ENCODE measurements at places on chromosomes 11 and 22.

DNA sequence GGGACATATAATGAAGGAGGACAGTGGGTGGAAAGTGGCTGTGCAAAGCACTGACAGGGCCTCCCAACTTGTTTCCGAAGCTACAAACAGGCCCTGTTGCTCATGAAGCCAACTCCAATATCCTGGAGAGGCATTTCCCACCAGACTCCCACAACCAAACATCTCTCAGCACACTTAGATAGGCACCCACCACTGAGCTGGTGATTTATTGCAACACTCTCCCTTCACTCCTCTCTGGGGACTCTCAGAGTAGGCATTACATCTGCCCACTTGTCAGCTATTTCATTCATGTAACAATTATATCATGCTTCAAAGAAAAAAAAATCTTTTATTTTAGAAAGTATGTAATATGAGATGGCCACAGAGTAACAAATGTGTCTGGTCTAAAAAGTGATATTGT, 32.1 kb upstream of the PPP2R1B start:
- DNase-seq: no peak

- DNase-seq: no peak
Measured at GRCh38 chr11:655036-655726, 18.1 kb downstream of the DRD4 start.

GRCh38 chr11:94477624-94478023, 16.0 kb downstream of the MRE11 start:
- no peak for DNase-seq

DNA sequence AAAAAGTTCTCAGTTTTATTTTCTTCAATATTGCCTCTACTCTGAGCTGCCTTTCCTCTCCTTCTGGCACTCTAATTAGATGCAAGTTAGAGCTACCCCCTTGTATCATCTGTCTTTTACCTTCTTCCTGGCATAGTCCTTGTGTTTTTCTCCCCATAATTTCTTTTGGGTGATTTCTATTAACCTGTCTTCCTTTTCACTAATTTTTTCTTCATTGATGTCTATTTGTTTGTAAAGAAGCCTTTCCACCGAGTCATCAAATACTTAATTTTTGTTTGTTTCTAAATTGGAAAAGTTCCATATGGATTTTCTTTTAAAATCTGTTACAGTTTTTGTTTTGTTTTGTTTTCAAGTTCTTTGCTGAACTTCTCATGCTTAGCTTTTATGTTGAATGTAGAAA, 558.1 kb downstream of the TBC1D22A start:
- DNase-seq: no peak

DNA sequence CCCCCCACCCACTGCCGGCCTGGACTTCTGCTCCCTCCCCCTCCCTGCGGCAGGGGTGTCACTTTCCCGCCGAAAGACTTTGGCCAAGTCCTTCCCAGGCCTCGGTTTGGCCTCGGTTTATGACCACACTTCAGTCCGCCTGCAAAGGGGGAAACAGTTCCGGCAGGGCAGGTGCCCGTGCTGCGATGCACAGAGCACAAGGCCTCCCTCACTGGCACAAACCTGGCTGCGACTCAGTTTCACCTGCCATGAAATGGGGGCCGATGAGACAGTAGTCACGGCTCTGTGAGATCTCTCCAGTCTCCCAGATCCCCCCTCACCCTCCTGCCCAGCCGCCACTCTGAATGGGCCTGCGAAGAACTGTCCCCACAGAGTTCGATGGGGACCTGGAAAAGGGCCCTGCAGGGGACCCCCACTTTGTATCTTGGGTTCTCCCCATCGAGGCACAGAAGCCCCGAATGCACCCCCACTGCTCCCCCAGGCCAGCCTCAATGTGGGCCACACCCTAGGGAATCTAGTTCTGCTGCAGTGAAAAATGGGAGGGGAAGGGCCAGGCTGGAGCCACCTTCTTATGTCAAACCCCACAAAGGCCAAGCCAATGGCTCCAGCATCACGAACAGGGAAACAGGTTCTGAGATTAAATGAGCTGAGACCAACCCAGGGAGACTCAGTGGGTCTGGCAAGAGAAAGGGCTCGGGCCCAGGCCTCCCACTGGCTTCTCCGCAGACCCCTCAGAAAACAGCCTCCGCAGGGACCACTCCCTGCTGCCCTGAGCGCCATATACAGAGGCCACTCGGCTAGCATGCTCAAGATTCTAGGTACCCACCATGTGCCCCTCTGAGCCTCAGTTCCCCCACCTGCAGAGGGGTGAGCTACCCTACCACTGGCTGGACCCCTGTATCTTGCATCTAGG, 29.0 kb downstream of the ARVCF start:
- no peak for DNase-seq

DNA sequence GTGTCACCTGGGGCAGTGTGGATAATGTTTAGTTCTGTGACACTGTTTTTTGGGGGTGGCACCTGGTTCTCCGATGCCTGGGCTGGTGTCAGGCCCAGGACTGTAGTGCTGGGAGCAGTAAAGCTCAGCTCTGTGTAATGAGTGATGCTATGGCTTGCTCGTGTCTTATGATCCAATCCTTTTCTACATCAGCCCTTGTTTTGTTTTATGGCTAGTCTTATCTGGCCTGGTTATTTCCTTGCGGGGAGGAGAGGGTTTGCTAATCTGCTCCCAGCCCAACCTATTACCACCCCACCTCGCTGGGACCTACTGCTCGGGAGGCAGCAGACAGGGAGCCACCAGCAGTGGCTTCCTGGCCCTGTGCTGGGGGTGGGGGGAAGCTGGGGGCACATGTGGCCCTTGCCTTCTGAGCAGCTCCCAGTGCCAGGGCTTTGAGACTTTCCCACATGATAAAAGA, 35.0 kb upstream of the TPBGL start:
- no peak for DNase-seq

GRCh38 chr11:13343931-13344717, 66.5 kb downstream of the BMAL1 start:
- DNase-seq: peak; percentile 37

GRCh38 chr11:122395282-122395681, 260.2 kb upstream of the UBASH3B start:
- DNase-seq: no peak

- no peak for DNase-seq
Measured at GRCh38 chr22:28175730-28176492, 256.9 kb upstream of the PITPNB start.

DNA sequence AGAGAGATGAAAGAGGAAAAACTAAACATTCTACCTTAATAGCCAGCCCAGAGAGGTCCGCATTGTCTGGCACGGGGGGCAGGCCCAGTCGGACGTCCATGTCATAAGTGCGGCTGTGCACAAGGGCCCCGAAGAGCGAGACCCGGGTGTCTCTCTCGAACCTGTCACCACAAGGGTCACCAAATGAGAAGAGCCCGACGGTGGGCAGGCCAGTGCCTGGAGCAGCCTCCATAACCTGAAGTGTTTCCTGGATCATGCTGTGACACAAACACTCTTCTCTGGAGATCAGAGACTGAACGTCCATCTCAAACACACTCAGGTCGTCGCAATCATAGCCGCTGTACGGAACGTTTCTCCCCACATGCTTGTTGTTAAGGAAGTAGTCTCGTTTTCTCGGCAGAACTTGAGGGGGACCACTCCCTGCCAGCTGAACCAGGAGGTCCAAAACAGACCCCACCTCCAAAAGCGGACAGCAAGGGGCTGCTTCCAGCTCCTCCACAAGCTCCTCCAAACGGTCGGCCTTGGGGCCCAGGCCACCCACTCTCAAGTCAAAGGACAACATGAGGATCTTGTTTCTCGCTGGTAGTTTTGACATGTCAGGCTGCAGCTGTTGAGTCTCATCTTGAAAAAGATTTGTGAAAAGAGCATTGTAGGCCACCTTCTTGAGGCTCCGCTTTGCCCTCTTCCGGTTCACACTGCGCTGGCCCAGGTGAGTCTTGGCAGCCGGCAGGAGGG, 971 bp downstream of the TUBGCP6 start:
- no peak for DNase-seq

DNA sequence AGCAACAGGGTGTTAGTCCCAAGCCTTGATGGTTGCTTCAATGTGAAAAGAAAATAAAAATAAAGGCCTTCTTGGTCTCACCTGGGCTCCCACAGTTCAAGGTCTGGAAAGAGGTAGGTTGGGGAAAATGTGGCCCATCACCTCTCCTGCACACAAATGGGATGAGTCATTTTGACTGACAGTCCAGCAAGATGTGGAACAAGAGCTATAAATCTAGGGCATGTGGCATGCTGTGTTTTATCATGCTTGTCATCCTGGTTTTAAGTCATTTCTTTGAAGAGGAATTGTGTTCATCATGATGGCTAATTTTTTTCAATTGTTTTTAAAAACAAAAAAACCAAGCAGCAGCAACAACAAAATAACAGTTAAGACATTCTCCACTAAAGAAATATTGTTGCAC, 503.7 kb downstream of the NTM start:
- no peak for DNase-seq

DNA sequence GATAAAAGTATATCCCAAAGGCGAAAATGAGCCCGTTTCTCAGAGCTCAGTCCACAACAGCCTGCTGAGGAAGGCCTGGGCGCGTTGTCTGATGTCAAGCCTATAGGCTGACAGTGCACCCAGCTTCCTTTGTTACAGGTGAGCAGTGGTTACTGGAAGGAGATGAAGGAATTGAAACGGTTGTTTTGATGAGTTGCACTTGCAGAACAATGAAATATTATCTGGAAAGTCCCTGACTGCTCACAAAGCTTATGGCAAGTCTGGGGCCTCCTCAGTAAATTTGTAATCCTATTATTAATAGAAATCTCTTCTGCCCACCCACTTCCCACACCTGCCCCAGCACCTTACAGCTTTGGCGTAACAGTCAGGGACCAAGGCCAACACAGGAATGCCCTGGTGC, 77.8 kb downstream of the C11orf91 start:
- DNase-seq: no peak

GRCh38 chr22:48091060-48091650, 1328.7 kb downstream of the TBC1D22A start:
- DNase-seq: no peak

- DNase-seq: no peak
Measured at GRCh38 chr11:112511271-112511670, 250.6 kb upstream of the PLET1 start.

DNA sequence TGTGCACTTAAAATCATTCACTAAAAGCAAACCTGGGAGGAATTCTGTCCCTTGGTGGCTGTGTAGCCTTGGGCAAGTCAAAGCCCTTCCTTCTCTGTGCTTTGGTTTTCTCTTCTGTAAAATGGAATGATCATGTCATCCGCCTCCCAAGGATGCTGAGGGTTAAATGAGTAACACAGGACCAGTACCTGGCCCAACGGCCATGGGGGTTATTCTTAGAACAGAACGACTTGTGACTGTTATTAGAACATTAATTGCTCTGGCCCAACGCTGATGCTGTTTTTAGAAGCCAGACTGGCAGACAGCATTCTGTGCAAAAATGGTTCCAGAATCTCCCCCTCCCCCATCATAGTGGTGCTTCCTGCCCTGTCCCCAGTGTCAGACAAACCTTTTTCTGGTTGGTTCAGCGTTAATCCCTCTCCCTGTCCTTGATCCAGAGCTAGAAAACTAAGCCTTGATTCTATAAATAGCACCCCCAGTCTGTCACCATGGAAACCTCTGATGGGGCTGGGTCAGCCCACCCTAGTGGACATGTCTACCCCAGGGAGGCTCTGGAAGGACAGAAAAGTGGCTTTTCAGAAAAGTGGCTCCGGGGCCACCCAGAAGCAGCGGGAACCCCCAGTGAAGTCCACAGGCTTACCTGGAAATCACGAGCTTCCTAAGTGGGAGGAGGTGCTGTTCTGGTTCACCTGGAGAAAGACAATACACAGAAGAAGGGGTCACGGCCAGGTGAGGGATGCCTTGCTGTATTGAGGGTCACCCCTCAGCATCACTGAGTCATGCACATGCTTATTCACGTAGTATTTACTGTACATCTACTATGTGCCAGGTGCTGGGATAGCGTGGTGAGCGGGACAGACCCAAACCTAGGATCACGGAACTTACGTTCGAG, 15.5 kb upstream of the TFIP11 start:
- no peak for DNase-seq

DNA sequence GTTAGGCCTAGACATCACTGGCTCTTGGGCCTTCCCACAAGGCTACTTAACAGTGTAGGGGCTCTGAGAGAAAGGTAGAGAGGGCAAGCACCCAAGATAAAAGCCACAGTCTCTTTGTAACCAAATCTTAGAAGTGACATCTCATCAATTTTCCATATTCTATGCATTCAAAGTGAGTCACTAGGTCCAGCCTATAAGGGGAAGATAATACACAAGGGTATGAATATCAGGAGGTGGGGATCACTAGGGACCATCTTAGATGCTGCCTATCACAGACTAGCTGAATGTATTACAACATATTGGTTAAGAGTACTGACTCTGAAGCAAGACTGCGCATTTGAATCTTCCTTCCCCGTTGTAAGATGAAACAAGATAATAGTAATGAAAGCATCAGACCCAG, 144.1 kb downstream of the RBFOX2 start:
- no peak for DNase-seq

- no peak for DNase-seq
Measured at GRCh38 chr11:75272821-75273301, 32.3 kb downstream of the TPBGL start.

DNA sequence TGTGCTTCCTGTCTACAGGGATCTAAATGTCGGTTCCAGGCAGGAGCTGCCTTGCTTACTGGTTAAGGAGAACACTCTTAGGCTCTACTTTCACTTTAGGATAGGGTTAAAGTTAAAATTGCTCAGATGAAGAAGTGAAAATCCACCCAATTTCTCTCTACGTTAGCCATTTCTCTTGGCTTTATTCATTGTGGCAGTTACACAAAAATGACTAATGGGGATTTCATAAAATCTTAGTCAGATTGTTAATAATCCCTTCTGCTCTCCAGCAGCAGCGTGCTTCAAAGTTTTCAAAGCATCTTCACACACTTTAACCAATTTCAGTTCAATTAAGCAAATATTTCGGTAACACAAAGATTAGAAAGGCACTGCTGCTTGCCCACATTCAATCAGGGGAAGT, 58.4 kb upstream of the RCN1 start:
- no peak for DNase-seq

DNA sequence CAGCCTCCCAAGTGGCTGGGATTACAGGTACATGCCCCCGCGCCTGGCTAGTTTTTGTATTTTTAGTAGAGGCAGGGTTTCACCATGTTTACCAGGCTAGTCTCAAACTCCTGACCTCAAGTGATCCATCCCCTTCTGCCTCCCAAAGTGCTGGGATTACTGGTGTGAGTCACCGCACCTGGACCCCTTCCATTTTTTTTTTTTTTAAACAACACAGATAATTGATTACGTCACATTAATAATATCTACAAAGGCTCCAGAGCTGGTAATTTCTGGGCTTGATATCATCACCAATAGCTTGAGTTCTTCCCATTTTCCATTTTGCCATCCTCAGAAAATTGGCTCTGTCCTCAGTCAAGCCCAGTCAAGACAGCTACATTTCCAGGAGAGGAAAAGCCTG, 7.2 kb downstream of the TTLL1 start:
- DNase-seq: no peak
